ENCODE measurements at places on chromosomes 16 and 17.

GRCh38 chr16:63067141-63067540 is 1030.9 kb upstream of the CDH8 start:
- no peaks in the 10 kb centered on the region for H3K4me1 ChIP-seq
- no peaks in the 10 kb centered on the region for H3K27me3 ChIP-seq
- H3K36me3 ChIP-seq, result no peaks in the 10 kb centered on the region
- DNase-seq, result no peak
- no peak overlapping the region for H3K27ac ChIP-seq

DNA sequence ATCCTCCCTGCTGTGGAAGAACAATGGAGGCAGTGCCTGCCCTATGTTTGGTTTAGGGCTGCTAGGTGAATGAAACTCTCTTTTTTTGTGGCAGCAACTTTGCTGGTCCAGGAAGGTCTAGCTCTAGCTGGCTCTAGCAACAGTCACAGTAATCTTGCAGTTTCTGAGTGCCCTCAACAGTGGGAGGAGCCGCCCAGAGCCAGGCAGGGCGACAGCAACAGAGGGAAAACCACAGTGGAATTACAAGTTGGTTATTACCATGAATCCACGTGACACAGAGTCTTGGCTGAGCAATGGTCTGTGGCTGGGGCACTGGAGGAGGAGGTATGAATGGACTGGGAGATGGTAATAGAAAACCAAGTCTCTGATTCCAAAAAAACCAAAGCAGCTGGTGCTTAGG is 10.3 kb downstream of the HSPB9 start:
- peaks cover 9% of the 10 kb centered on the region for H3K4me1 ChIP-seq
- H3K36me3 ChIP-seq, result peaks cover 44% of the 10 kb centered on the region
- H3K27ac ChIP-seq, result no peak overlapping the region
- no peak for DNase-seq
- H3K4me3 ChIP-seq, result no peak overlapping the region

- no peak overlapping the region for H3K4me3 ChIP-seq
- DNase-seq, result no peak
- H3K36me3 ChIP-seq, result no peaks in the 10 kb centered on the region
- H3K4me1 ChIP-seq, result no peaks in the 10 kb centered on the region
These were observed 7.6 kb downstream of the SYT17 start for GRCh38 chr16:19175492-19176262.

DNA sequence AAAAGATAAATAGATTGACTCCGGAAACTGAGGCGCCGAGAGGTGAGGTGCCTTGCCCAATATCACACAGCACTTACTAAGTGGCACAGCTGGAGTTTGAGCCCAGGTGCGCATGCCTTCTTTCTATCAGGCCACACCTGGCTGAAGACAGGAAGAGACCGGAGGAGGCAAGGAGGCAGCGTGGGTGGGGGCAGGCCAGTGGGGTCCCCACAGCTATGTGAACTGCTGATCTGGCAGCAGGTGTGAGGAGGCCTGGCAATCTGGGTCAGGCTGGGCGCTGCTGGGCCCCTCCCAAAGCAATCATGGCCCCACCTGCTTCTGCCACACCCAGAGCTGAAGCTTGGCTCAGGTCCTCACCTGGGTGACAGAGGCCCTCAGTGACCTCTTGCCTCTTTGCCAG is 1.9 kb upstream of the GDPD3 start:
- H3K27me3 ChIP-seq, result no peaks in the 10 kb centered on the region
- peaks cover 21% of the 10 kb centered on the region for H3K4me1 ChIP-seq
- peak; percentile 12 for DNase-seq
- peak overlapping the region; percentile 45 for H3K27ac ChIP-seq
- H3K36me3 ChIP-seq, result peaks cover 40% of the 10 kb centered on the region
- H3K4me3 ChIP-seq, result no peak overlapping the region

DNA sequence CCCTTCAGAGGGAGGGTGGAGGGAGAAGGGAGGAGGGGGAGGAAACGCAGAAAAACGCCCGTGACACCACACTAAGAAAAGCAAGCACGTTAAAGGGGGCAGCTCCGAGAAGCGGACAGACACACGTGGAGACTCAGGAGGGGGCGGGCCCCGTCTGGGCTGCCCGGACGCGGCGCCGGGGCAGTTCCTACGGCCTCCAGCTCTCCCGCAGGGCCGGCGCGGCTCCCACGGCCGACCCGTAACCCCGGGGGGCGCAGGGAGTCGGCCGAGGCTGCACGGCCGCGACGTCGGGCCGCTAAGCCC is 362 bp downstream of the KLHDC4 start:
- DNase-seq, result peak; percentile 53
- peak overlapping the region; percentile 92 for H3K27ac ChIP-seq
- peaks cover 28% of the 10 kb centered on the region for H3K36me3 ChIP-seq
- no peaks in the 10 kb centered on the region for H3K27me3 ChIP-seq

GRCh38 chr16:16073891-16074881 is 124.8 kb downstream of the ABCC1 start:
- no peak overlapping the region for H3K4me3 ChIP-seq
- peaks cover 68% of the 10 kb centered on the region for H3K36me3 ChIP-seq
- no peak overlapping the region for H3K27ac ChIP-seq
- no peak for DNase-seq
- H3K27me3 ChIP-seq, result no peaks in the 10 kb centered on the region

- no peaks in the 10 kb centered on the region for H3K4me1 ChIP-seq
- no peaks in the 10 kb centered on the region for H3K36me3 ChIP-seq
- no peak overlapping the region for H3K27ac ChIP-seq
- DNase-seq, result no peak
These were observed 640.4 kb downstream of the CDH11 start for GRCh38 chr16:64481497-64481896.

DNA sequence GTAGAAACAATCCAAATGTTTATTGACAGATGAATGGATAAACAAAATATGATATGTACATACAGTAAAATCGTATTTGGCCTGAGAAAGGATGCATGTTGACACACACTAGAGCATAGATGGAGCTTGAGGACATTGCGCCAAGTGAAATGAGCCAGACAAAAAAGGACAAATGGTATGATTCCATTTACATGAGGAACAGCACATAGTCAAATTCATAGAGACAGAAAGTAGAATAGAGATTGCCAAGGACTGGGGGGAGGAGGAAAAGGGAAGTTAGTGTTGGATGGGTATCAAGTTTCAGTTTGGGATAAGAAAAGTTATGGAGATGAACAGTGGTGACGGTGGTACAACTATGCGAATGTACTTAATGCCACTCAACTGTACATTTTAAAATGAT is 47.9 kb downstream of the COPRS start:
- H3K4me3 ChIP-seq, result no peak overlapping the region
- H3K36me3 ChIP-seq, result no peaks in the 10 kb centered on the region
- no peak for DNase-seq
- no peak overlapping the region for H3K27ac ChIP-seq

DNA sequence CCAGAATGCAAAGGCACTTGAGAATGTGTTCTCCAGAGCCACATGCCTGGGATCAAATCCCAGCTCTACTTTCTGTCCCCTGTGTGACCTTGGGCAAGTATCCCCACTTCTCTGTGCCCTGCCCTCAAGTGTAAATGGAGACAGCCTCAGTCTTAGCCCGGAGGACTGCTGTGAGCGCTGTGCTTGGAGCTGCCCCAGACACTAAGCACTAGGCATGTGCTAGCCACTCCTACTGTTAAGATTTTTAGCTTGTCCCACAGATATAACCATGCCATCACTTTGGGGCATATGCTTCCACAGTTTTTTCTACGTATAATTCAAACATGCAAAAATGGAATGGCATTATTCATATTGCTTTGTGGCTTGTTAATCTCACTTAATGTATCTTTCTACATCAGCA is 29.4 kb downstream of the TMEM11 start:
- H3K27me3 ChIP-seq, result no peaks in the 10 kb centered on the region
- H3K36me3 ChIP-seq, result peaks cover 15% of the 10 kb centered on the region
- H3K4me1 ChIP-seq, result no peaks in the 10 kb centered on the region
- H3K4me3 ChIP-seq, result no peak overlapping the region
- no peak for DNase-seq

GRCh38 chr17:15944759-15945526 is at the start of gene ADORA2B:
TSS of gene ADORA2B (plus strand) at chr17:15945130. CDS start at chr17:15945249, 119 bp downstream.
- H3K4me3 ChIP-seq, result peak within 1 kb of the TSS; percentile 59
- no peaks in the 10 kb centered on the region for H3K36me3 ChIP-seq
- no peak for DNase-seq
- H3K4me1 ChIP-seq, result peaks cover 9% of the 10 kb centered on the region
